Effector memory CD8-positive, alpha-beta T cell (primary cell): ENCODE measurements at places on chromosomes 5 and 9.

- DNase-seq = no peak
Measured at GRCh38 chr5:105659396-105659795, 2011.3 kb downstream of the EFNA5 start.

GRCh38 chr5:8961956-8962355, 583.9 kb downstream of the SEMA5A start:
- DNase-seq = no peak

DNA sequence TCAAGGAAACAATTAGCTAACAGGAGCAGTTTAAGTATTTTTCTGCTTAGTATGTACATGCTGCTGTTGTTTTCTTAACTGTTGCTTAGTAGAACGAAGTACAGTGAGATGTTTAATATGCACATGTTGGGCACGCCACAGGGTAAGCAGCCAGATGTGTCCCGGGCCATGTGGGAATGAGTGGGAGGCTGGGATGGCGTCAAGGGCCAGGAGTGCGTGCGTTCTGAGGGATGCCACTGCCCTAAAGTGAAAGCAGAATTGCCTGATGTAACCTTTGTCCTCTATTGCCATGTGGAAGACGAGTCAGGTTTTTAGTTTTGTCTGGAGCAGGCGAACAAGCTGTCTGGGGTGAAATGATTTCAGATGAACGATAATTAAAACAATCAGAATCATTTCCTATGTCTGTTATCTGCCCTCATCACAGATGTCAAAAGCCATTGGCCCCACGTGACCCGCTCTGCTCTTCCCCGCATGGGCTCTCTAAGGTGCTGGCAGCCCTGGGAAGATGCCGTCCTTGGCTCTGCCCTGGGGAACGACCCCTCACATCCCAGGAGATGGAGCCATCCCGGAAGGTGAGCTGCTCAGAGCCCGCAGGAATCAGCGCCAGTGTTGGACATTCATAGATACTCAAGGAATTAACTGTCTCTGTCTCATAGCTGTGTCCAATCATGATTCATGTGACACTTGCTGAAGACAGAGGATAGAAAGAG, 356.6 kb upstream of the IRX4 start:
- no peak for DNase-seq

DNA sequence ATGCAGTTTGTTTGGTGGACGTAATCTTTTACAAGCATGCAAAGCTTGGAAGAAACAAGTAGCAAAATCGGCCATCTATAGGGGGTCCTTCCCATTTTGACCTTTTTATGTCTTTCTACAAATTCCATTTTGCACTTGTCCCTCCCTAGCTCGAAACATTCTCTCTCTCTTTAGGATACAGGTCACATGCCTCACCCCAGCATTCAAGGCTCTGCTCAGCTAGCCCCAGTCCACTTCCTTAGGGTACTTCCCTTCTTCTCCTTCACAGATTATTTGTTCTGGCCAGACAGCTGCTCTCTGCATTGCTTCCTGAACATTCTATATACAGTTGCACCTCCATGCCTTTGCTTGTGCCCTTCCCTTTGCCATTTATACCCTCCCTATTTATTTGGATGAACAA, 31.7 kb upstream of the TRIM14 start:
- DNase-seq = no peak

DNA sequence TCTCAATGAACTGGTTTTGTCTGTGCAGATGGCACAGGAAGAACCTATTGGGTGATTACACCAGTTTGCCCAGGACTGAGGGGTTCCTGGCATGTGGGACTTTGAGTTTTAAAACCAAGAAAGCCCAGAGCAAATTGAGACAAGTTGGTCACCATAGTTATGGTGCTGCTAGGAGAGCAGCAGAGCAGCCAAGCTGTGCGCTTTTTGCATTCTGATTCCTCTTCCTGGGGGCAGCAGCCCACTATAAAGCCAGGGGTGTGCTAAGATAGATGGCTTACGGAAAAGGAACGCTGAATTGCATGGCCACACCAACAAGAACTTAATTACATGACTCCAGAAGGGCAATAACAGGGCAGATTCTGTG, 49.7 kb downstream of the TIMD4 start:
- no peak for DNase-seq

- DNase-seq = no peak
Measured at GRCh38 chr9:117029341-117029740, 342.2 kb downstream of the TRIM32 start.

DNA sequence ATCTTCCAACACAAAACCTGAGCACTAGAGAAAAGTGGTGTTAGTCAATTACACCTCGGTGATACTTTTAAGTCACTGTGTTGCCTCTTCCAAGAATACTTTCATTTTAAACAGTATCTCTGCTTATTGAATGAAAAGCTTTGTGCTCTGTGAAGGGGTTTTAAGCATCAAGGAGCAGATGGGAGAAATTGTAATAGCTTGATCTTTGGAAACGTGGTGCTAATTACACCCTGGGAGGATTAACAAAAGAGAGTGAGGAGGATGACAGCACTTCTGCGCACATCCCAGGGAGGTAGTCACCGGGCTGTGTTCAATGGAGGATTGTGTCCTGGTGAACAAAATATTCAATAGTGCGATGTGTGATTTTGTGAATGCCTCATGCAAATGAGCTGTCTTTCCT, 477.4 kb upstream of the ADAMTS16 start:
- DNase-seq = no peak

DNA sequence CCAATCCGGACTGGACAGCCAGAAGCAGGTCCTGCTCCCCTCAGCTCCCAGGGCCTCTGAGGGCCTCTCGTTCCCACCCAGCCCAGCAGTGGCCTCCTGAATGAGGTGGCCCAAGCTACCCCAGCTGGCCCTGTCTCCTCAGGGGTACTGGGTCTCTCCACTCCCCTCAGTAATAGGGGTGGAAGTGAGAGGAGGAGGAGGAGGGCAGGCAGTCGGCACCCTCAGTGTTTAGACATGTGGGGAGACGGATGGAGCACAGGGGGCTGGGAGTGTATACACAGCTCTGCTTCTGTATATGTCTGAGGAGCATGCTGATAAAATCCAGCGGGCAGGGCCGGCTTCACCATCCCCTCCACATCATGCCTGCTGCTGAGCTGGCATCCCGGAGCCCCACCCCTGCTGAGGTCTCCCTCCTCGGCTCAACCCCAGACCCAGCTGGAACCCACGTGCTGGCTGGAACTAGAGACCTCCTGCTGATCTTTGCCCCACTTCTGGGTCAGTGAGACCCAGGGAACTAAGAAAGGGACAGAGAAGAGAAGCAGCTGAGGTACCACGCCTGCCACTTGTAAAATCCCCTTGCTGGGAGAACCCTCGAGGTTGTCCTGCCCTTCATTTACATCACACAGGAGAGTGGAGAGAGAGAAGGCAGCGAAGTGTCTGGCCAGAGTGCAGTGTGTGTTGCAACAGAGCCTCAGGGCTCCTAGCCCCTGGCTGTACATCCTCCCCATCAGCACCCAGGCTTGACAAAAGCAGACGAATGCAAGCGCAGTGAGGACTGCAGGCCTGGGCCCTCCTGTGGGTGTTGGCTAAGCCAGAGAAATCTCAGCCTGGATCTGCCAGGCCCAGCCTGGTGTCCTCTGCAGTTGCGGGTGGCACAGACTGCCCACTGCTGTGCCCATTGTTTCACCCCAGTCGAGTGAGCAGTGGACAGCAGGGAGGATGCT, 77.5 kb downstream of the PSD2 start:
- DNase-seq = no peak

DNA sequence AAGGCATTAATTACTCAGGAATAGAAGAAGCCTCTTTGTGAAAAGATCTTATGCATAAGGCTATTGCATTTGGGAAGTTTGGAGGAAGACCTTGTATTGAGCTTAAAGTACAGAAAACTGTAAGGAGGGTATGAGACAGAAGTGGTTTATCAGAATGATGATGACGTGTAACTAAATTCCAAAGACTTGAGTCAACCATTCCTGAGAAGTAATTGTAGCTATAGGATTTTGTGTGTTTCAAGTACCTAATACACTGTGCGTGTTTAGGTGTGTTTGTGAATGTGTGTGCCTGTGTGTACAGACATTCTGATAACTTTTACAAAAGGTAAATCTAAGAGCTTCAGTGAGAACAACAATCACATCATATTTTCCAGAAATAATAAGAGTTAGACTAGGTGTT, 46.5 kb upstream of the IRX2 start:
- DNase-seq = no peak

GRCh38 chr5:64526734-64527439, 21.1 kb downstream of the RGS7BP start:
- DNase-seq = no peak

- DNase-seq = no peak
Measured at GRCh38 chr5:15995341-15996052, 184.1 kb downstream of the MARCHF11 start.

DNA sequence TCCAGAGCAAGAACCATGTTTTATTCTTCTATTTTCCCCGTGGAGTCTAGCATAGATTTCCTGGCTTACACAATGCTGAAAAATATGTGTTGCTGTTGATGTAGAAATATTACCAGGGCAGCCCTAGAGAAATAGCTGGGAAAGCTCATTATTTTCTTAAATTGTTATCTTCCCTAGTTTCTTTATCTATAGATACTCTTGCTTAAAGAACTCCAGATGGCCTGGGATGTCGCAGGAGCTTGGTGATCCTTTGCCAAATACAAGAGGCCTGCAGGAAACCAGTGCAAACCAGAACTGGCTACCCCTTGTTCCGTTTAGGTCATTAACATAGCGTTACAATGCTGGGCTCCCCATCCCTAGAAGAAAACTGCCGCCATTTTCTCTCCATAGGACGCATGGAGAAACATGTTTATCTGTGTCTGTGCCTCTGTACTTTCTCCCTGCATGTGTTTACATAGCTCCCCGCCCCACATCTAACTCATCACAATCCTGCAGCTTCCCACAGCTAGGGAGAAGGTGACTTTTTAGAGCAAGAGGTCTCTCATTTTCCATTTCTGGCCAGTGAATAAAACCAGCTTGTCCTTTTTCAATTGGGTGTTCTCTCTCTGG, 6.4 kb downstream of the PRLR start:
- DNase-seq = no peak

GRCh38 chr9:4211806-4212205, 88.1 kb downstream of the GLIS3 start:
- no peak for DNase-seq

DNA sequence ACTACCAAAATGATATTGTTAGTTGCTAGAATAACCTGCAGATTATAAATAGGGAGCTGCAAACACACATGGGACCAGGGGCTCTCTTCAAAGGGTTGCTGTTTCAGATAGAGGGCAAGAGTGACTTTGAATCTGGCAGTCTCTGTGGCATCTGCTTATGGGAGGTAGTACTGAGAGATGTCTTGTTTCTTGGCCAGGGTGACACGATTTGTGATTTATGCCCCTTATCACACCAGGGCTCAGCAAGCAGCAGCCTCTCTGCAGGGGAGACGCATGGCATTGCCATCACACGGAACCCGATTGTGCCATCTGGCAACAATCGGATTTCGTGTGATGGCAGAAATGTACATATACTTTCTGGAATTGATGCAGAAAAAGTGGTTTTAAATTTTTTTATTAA, 615.6 kb downstream of the ZNF608 start:
- DNase-seq = no peak

- peak; percentile 57 for DNase-seq
Measured at GRCh38 chr9:93003552-93004407, 54.7 kb upstream of the SUSD3 start.

DNA sequence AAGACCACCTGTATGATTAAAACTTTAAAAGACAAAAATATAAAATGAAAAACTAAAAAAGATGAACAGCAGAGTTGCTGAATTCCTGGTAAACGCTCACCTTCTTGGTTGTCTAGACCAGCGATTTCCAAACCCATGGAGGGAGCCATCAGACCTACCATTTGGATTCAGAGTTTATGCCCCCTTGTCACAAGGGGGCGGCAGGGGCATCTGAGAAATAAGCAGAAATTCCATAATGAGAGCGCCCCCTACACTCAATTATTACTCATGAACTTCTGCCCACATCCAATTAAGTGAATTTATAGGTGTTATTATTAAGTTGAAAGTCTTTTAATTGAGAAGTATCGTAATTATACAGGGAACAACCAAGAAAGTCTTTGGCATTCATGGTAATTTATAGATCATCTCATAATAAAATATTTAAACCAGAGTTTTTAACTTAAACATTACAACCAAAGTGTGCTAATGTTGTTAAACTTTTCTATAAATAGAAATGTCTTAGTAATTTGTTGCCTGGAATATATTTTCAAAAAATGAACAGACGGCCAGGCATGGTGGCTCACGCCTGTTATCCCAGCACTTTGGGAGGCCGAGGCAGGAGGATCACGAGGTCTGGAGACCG, 35.2 kb upstream of the SPATA31C2 start:
- peak; percentile 37 for DNase-seq

- no peak for DNase-seq
Measured at GRCh38 chr9:12166518-12166917, 526.7 kb upstream of the TYRP1 start.

DNA sequence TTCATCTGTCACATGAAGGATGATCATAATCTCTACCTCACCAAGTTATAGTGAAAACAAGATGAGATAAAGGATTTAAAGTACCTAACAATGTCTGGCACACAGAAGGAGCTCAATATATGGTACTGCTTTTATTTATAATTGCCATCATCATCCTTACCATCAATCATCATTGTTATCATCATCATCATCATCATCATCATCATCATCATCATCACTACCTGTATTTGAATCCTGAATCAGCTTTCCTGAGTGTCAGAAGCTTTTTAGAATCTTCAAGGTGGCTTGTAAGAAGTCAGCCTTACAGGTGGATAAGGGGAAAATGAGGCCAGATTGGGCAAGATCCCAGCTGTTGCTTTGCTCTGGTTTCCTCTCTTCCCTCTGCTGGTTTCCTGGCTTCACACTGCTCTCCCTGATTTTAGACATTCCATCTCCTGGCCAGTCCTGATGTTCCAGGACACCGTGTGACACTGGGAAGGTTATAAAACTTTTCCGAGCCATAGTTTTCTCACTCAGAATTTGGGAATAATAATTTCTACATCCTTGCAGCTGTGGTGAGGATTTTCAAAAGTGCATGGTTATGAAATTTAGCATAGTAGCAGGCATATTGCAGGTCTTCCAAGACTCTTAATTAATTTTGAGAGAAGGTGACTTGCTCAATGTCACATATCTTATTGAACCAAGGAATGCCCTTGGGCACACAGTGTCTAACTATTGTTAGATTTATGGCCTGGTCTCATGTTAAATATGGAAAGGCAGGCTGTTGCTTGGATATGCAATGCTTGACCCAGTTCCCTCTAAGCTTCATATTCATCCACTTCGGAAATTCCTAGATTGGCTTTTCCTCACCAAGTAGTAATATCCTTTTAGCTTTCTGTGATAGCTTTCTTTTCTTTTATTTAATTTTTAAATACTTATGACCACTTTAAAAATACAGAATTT, 160.7 kb downstream of the TMEM38B start:
- no peak for DNase-seq

DNA sequence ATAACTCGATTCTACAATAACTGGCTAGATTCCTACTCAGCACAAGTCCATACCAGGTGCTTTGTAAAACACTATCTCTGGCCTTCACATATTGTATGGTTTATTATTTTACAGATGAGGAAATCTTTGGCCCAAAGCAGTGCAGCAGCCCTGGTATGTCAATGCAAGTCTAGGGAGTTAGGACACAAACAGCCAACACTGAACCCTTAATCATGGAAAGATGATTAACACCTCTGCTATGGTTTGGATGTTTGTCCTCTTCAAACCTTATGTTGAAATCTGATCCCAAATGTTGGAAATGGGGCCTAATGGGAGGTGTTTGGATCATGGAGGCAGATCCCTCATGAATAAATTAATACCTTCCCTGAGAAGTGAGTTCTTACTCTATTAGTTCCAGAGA, 76.6 kb downstream of the MAPKAP1 start:
- DNase-seq = no peak
